LHCN-M2 (cell line): ENCODE measurements at places on chromosomes 7 and 10.

DNA sequence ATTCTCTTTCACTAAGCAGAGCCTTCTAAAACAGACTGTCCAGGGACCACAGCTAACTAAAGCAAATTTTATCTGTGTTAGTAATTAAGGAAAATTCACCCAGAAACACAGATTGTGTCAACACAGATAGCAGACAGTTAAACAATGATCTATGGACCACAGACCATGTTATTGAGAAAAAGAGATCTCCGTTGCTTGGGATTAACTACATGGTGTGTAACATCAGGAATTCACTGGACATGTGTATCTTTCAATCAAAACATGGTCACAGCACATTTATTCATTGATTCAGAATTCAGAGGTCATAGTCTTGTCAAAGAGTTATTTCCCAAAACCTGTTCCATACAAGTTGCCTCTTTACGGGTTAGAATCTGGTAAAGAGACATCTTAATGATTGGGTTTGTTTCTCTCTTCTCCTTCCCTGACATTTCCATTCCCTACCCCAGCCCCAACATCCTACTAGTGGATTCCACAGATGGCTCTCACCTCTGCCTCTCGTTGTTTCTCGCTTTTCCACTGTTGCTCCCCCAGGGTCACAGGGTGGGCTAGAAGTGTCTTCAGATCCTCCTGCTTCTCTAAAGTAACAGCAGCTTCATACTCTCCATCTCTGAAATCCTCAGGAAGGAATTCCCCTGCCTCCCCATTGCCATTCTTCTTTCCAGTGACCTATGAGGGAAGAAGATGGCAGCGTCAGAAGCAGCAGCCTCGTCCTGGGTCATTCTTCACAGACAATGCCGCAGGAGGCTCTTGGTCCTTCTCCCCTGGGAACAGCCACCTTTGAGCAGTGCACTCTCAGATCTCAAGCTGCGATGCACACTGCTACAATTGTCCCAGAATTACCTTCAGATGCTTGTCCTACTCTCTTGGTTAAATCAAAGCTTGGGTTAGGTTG, 958 bp downstream of the ANKRD1 start:
- DNase-seq = peak; percentile 56

DNA sequence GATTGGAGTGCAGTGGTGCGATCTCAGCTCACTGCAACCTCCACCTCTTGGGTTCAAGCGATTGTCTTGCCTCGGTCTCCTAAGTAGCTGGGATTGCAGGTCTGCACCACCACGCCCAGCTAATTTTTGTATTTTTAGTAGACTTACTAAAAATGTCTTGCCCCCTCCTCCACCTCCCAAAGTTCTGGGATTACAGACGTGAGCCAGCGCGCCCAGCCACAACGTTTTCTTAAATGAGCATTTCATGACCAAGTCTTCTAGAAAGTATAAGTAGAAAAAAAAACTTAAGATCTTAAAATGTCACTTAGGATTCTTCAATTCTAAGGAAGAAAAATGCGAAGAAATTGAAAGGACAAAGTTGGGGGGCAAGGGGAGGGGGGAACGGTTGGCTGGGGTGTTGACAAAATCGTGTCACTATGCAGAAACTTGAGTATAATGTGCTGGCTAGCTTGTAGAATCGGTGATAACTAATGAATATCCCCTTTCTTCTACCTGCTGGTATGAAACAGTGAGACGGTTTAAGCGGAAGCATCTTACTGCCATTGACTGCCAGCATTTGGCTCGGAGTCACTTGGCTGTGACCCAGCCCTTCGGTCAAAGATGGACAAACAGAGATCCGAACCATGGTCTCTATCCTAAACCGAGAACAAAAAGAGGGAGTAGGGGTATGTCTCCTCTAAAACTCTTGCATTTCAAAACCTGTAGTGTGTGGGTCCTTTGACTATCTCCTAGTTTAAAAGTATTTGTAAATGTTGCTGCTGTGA, 12.7 kb downstream of the FBH1 start:
- no peak for DNase-seq

DNA sequence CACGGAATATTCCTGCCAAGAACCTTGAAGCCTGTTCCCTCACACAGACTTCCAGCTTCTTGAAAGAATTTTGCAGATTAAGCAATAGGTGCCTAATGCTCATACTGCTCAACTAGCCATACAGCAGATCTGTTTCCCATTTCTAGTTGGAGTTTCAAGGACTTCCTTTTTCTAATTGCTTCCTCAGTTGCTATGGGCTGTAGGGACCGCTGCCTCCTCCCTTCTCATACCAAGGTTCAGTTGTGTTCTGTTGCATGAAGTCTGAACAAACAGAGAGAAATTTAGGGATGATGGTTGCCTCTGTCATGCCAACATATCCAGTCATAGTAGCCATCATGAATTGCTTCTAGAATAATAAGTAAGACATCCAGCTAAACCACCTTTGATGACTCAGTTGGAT, 6.8 kb downstream of the ITGA8 start:
- DNase-seq = no peak

DNA sequence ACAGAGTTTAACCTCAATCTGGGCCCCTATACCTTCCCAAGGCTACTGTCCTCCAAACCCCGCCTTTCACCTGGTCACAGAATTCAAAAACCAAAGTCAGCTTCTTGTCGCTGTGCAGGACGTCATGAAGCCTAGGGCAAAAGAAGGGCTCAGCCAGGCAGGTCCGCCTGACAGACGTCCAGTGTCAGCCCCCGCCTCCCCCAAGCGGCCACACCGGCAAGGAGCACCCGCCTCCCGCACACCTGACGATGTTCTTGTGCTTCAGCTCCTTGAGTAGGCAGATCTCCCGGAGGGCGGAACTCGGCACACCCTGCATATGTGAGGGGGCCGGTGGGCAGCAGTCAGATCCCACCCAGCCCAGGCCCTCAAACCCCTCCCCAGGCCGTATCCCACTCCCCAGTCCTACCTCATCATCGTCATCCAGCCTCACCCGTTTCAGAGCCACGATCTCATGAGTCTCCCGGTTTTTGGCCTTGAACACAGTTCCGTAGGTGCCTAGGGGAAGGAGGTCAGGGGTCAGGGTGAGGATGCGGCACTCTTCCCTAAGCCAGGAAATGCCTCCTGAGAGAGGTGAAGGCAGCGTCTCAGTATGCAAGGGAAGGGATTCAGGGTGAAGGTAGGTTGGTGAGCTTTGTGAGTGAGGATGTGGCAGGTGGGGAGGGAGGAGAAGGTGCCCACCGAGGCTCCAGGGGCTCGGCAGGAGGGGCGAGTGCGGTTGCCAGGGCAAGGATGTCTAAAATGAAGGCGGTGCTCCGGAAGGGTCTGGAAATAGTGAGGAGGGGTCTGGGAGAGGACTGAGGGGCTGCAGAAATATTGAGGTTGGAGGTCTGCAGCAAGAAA, 811 bp downstream of the CDK5 start:
- DNase-seq = no peak

- DNase-seq = no peak
These were observed 13.2 kb upstream of the TRA2A start for GRCh38 chr7:23544913-23545354.

GRCh38 chr10:35417795-35418194, 81.5 kb downstream of the CCNY start:
- no peak for DNase-seq

- DNase-seq = peak; percentile 41
These were observed 13.5 kb downstream of the GCC1 start for GRCh38 chr7:127571741-127572505.

DNA sequence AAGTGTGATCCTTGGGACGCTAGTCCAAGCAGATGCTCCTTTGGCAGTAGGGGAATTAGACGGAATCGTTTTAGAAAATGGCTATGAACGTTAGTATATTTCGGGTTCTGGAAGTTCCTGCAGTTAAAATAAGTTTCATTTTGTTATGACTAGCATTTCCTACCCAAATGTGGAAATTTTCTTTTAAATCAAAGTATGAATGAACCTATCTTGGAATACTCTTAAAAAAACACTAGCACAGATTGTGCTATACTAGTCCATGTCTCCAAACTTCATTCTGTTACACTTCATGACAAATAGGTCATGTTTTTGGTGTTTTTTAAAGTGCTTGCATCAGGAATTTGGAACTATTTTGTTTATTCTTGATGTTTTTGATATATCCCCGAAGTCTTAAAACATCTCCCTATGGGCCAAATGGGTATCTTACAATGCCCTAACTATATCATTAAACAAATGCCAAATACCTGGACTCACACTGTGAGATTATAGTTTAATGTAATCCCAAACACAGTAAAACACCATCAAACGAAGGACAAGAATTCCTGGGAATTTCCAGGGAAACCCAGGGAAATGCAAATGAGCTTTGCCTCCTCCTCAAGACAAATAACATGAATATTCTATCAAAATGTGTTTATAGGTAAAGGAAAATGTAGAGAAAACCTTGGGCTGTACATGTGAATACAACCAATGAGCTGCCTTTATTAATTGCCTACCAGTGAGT, 75.9 kb upstream of the PTPRZ1 start:
- no peak for DNase-seq

- DNase-seq = peak; percentile 54
These were observed 142.3 kb downstream of the VPS50 start for GRCh38 chr7:93374345-93374940.

- DNase-seq = peak; percentile 72
These were observed 686 bp downstream of the ABI1 start for GRCh38 chr10:26860102-26860442.

GRCh38 chr10:28429573-28430216, 103.2 kb upstream of the WAC start:
- peak; percentile 38 for DNase-seq

- DNase-seq = no peak
These were observed 82.5 kb upstream of the TBX20 start for GRCh38 chr7:35336444-35336843.

DNA sequence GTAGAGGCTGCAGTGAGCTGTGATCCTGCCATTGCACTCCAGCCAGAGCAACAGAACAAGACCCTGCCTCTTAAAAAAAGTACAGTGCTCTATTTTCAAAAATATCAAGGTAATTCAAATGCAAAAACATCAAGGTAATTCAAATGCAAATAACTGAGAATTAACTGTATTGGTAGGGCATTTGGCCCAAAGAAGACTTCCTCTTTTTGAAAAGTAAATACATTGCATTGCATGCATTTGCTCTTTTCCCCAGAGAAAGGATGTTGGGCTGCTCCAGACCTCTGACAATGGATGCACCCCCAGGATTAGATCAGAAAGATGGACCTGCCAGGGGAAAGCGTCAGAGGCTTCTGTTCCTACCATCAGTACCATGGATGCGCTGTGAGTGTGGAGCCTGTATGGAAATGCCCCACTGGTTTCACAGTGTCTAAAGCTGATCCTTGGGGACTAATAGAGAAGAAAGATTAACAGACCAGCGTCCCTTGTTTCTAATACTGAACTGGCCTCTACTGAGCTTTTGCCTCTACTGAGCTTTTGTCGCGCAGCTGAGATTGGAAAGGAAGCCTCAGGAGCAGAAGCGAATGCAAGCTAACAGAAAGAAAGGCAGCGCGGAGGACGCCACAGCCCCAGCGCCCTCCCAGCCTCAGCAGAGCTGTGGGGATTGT, 93.5 kb upstream of the LYZL2 start:
- DNase-seq = no peak

DNA sequence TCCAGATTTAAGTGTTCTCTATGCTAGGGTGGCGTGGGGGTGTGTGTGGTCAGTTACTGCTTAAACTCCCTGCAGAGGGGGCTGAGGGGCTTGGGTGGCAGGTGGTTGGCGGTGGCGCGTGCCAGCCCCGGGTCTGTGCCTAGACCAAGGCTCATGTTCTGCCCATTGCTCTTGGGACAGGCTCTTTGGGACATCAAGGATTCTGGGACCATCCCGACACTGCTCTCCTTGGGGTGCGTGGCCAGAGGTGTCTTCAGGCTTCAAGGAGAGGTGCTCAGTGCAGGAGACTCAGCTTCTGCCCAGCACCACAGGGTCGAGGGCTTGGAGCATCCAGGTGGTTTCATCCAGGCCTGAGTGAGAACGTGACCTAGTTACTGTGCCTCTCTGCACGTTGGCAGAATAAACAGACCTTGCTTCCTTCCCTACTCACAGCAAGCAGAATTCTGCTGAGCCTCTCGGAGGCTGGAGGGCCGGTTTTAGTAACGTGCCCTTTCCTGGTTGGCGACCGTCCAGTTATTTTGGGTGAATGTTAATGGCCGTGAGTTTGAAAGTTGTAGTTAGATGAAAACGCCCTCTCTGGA, 39.9 kb downstream of the CAMK1D start:
- DNase-seq = no peak

DNA sequence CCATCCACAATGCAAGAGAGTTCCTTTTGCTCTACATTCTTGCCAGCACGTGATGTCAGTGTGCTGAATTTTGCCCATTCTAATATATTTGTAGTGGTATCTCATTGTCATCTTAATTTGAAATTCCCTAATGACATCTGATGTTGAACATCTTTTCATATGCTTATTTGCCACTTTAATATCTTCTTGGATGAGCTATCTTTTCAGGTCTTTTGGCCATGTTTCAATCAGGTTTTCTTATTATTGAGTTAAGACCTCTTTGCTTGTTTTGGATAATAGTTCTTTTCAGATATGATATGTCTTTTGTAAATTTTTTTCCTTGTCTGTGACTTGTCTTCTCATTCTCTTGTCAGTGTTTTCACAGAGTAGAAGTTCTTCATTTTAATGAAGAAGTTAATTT, 20.4 kb upstream of the FAM3C start:
- DNase-seq = no peak

GRCh38 chr10:10368951-10369576, 648.6 kb upstream of the CELF2 start:
- no peak for DNase-seq

DNA sequence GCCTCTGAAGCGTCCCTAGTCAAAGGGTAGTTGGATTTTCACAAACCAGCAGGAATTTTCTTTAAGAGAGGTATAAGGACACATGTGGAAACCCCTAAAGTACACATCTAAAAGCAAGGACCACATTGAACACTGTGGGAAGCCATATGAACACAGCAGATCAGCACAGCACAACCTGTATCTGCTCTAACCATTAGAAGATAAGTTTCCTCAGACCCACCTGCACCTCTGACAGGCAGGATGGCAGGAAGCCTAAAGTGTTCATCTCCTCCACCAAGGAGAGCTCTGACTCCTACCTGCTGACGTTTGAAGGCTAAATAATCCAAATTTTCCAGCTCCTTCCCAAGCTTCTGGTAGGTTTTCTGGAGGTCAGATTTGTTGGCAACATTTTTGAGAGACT, 174.4 kb downstream of the CTNNA3 start:
- no peak for DNase-seq

- no peak for DNase-seq
These were observed 185.8 kb upstream of the PHYHIPL start for GRCh38 chr10:58990693-58991092.

GRCh38 chr7:47218378-47219176, 363.3 kb downstream of the TNS3 start:
- DNase-seq = no peak

- DNase-seq = no peak
These were observed 35.0 kb downstream of the PRR15 start for GRCh38 chr7:29598613-29599012.

GRCh38 chr10:3622427-3622826, 162.6 kb downstream of the KLF6 start:
- no peak for DNase-seq

- no peak for DNase-seq
These were observed 66.8 kb downstream of the CDK1 start for GRCh38 chr10:60845038-60845437.
